ENCODE measurements at places on chromosomes 6 and 20.

DNA sequence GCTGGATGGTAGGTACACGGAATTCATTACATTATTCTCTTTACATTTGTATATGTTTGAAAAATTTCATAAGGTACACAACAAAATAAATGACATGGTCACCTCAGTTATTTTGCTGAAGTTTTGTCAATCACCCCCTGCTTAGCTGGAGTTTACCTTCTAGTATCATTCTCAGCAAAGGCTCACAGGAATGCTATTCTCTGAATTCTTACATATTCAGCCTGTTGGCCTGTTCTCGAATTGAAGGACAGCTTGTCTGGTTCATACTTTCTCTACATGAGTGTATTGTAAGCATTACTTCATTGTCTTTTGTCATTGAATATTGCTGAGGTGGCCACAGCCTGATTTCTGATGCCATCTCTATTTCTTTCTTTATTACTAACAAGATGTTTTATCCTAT is 12.8 kb downstream of the CALHM5 start:
- no peak for DNase-seq

- no peak for DNase-seq
Measured at GRCh38 chr6:138105446-138105845, 1.8 kb downstream of the PERP start.

- DNase-seq: no peak
Measured at GRCh38 chr6:156182356-156182755, 594.8 kb upstream of the ARID1B start.

GRCh38 chr6:135465307-135465706 is 32.2 kb downstream of the AHI1 start:
- peak; percentile 35 for DNase-seq

- peak; percentile 72 for DNase-seq
Measured at GRCh38 chr6:150417899-150418826, 49.4 kb downstream of the IYD start.
